Effector CD8-positive, alpha-beta T cell (primary cell): ENCODE measurements at places on chromosomes 1 and 21.

DNA sequence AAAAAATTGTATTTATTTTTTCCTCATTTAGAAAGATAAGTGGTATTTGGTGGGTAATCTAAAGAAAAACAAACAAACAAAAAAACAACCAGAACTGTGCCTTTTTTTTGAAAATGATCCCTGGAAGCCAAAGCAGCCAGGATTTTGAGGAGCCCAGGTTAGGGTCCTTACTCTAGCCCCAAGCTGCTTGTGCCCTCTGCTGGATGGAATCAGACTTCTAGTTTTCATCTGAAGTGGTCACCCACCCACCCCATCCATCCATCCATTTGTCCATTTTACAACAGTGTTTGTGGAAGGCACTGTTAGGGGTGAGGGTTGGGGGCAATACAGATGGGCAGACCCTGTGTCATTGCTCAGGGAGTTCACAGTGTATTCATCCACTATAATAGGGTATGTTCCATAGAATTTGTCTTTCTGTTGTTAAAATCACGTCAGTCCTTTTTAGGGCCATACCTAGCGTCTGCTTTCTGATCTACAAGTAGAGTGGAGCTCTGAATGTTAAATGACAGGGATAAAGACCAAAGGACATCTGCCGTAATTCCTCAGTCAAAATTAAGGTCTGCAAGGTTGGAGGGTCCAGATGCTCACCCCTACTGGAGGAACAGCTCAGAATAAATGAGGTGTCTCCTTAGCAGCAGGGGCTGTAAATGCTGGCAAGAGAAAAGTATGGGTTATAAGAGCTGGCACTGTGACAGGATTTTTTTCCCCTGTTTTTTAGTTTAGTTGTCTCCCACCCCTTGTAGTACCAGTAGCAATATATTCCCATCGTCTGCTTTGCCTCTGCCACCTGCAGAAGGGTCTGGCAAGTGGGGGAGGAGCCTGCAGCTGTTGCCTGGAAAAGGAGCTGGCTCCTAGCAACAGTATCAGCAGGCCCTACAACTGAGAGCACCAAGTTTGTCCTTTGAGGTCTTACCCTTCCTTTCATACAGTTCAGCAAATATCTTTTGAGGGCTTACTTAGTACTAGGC is 3.2 kb downstream of the LRRC42 start:
- DNase-seq: no peak

- DNase-seq: no peak
These were observed 23.3 kb downstream of the UBASH3A start for GRCh38 chr21:42426876-42427480.

- DNase-seq: no peak
These were observed 2.7 kb downstream of the MEF2D start for GRCh38 chr1:156497743-156498431.

- no peak for DNase-seq
These were observed 3.9 kb downstream of the DISP3 start for GRCh38 chr1:11482701-11483479.

DNA sequence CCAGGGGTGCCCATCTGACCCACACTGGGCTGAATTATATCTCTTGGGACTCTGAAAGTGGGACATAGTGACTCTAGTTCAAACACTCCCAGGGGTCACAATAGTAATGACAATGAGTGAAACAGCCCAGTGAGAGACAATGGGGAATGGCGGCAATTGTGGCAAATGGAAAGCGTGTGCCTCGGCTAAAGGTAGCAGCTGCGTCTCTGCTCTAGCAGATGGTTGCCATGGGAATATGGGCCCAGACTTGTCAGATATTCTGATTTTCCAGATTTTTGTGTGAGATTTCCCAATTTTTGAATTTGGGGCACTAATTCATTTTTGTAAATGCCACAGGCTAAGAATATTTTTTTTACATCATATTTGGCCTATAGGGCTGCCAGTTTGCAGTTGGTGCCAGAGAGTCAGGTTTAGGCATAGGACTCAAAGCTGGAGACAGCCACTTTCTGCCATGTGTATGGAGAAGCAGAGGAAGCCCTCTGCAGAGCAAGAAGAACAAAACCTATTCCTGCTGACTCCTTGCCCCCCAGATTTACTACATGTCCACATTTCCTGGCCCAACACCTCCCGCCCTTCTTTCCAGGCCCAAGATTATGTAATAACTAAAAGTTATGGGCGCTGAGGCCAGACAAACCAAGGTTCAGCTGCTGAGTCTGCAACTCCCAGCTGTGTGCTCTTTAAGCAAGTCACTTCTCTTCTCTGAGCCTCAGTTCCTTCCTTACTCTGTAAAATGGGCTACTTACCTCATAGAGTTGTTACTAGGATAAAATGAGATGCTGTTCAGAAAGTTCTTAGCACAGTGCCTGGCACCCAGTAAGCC is 21.6 kb upstream of the PTP4A2 start:
- DNase-seq: no peak

GRCh38 chr21:30491963-30492428 is at the start of gene KRTAP19-3:
Gene KRTAP19-3, minus strand, starts transcription at chr21:30492013. Its CDS starts 56 bp downstream, at chr21:30491957.
- no peak for DNase-seq

GRCh38 chr1:7824701-7825100 is 28.2 kb downstream of the UTS2 start:
- DNase-seq: no peak

GRCh38 chr1:31605908-31606427 is 11.5 kb upstream of the HCRTR1 start:
- no peak for DNase-seq

GRCh38 chr21:35328856-35329455 is 279.9 kb upstream of the RUNX1 start:
- DNase-seq: no peak

DNA sequence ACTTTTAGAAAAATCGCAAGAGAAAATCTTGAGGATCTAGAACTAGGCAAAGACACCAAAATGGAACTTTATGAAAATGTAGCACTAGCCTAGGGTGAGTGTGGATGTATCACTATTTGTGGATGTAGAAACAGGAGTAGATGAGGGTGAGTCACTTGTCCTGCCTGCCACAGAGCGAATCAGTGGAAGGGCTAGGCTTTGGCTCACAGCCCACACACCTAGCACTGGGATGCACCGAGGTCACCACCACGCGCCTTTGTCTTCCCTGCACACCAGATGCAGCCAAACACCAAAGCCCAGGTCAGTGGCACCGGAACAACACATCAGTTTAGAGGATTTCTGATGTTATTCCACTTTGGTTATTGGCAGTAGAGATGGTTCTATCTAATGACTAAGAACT is 38.2 kb downstream of the PKNOX1 start:
- no peak for DNase-seq

DNA sequence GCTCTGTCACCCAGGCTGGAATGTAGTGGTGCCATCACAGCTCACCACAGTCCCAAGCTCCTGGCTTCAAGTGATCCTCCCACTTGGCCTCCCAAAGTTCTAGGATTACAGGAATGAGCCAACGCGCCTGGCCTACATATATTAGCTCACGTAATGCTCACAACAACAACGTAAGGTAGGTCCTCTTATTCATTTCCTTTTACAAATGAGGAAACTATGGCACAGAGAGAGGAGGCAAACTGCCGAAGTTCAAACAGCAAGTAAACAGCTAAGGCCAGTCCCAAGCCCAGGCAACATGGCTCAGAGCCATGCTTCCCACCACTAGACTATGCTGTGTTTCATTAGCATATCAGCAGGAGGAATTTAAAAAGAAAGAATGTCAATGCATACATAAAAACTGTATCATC is 284.4 kb downstream of the VAV3 start:
- no peak for DNase-seq

GRCh38 chr1:227190321-227190720 is 128.0 kb downstream of the CDC42BPA start:
- DNase-seq: no peak

GRCh38 chr1:8419861-8420260 is 101.9 kb downstream of the SLC45A1 start:
- no peak for DNase-seq

- DNase-seq: no peak
These were observed 14.0 kb upstream of the FAAP20 start for GRCh38 chr1:2208309-2209239.

DNA sequence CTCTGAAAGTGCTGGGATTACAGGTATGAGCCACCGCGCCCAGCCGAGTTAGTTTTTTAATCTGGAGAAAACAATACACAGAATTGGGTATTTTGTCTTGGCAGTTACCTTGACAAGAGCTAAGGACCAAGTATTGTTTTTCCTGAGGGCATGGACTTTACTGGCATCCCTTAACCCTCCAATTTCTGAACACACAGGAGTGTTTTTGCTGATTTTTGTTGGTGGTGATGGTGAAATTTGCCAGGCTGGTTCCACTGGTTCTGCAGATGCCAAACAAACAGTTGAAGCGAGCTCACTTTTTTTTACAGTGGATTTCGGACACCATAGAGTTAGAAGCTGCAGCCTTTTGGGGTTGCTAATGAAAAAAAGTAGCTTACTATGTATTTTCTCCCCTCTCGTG is 37.2 kb upstream of the SH3D21 start:
- no peak for DNase-seq

DNA sequence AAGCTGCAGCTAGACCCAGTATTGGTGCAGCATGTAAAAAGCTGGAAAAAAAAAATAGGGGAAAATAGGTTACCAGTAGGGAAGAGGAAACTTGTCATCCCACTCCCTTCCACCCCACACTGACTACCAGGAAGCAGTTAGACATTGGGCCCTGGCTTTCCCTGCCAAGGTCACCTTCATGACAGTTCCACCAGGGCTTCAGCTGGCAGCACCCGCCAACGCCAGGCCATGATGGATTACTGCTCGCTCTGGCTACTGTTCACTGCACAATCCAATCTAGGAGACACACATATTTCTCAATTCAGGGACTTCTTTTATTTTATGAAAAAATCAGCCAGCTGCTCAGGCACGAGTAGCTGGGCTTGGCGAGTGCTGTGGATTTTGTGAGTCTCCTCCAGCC is 127.7 kb downstream of the DMRTA2 start:
- DNase-seq: no peak
